ENCODE measurements at places on chromosomes 3 and 15.

DNA sequence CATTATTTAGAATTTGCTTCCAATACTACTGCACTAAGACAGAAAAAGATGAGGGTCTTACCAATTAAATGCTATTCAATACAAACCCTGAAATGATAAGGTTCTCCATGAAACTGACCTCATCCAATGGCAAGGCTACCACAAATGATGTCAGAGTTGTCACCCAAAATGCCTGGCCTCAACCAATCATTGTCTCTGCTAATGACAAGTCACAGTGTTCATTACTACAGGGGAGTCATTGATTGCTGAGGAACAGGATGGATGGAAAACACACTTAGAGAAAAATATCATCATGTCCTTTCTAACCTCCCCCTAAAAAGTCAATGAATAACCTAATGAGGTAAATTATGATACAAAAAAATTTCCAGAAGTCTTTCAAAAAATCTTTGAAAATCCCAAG lies 91.0 kb downstream of the FOXP1 start:
- DNase-seq = no peak

DNA sequence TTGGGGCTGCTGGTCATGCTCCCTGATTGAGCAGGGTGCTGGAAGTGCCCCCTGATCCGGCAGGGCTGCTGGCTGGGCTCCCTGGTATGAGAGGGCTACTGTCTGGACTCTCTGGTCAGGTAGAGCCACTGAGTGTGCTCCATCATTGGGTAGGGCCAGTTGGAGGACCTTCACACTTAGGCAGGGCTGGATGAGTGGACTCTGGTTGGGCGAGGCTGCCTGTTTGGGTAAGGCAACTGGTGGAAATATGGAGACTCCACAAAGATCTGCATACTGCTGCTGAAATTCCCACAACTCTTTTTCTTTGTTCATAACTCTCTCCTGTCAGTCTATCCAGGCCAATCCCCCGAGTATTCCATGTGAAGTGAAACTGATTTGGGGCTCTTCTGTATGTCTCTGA lies 80.8 kb downstream of the CD200 start:
- DNase-seq = no peak

- DNase-seq = no peak
Observed at GRCh38 chr3:183984749-183985729, 32.6 kb downstream of the ABCC5 start.

DNA sequence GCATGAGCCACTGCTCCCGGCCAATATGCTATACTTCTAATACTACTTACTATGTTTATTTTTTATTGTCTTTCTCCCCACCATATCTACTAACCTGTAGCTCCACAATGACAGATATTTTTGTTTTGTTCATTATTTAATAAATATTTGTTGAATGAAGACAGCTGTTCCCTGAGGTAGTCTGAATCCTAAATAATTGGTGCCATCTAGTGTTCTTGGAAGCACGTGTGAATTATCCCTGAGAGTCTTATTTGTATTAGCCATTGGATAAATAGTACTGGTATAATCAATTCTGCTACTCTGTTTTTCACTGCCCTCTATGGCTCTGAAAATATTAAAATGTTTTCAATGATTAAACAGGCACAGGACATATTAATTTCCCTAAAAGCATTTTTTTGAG lies 5.6 kb upstream of the APPL1 start:
- DNase-seq = no peak

DNA sequence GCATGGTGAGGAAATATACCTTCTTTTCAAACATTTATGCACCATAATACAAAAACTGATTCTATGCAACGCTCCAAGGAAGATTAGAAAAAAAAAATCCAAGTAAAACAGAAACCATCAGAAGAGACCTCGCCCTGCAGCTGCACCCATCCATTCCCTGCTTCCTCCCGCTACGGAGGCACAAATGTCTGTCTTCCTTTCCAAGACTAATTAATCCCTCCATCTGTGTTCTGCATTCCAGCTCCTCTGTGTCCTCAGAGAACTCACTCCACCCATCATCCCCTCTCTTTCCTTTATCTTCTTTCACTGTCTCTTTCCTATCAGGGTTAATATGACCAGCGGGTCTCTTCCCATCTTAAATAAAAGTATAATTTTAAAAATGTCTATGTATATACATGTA lies 196.1 kb downstream of the ADAMTSL3 start:
- no peak for DNase-seq

- no peak for DNase-seq
Observed at GRCh38 chr3:182921665-182922355, 58.5 kb downstream of the DCUN1D1 start.

DNA sequence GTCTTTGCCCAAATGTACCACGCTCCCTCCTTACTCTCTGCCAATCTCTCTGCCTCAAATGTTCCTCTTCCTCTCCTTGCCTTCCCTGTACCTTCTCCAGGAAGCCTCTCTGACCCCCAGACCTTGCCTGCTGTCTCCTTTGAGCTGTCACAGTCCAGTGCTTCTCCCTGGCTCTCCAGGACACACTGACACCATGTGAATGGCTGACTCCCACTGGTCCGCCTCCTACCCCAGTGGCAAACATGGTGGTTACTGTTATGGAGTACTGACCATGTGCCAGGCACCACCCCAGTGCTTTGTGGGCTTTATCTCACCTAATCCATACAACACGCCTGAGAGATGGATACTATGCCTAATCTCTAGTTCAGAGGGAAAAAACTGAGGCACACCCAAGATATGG lies 141.9 kb downstream of the TPRA1 start:
- no peak for DNase-seq

GRCh38 chr15:66224946-66225345 lies 28.6 kb downstream of the MEGF11 start:
- DNase-seq = no peak

- no peak for DNase-seq
Observed at GRCh38 chr15:63212050-63213004, 22.9 kb downstream of the RAB8B start.

GRCh38 chr15:70829371-70830166 lies 24.4 kb downstream of the LARP6 start:
- DNase-seq = no peak

GRCh38 chr15:25406261-25406660 lies 32.6 kb downstream of the UBE3A start:
- DNase-seq = no peak

DNA sequence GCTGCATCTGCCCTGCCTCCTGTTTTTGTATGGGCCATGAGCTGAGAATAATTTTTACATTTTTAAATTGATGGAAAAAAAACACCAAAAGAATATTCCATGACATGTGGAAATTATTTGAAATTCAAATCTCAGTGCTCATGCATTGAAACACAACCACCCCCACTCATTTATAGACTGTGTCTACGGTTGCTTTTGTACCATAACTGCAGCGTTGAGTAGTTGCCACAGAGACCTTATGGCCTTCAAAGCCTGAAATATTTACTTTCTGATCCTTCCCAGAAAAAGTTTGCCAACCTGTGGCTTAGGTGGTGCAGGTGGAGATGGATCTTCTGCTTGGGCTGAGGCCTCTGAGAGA lies 28.1 kb downstream of the ARNT2 start:
- DNase-seq = no peak

DNA sequence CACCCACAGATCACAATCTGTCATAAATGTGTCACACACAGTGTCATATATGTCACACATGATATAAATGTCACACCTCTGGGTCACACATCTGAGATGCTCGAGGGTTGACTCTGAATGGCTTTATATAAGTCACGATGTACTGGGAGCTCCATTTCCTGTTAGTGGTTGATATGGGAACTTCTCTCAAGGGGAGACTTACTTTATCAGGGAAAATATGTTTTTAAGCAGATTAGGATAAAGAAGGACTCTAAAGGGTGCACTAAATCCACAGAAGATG lies 83.9 kb upstream of the MEF2A start:
- DNase-seq = no peak

GRCh38 chr3:108833611-108834010 lies 11.0 kb downstream of the TRAT1 start:
- DNase-seq = no peak

- no peak for DNase-seq
Observed at GRCh38 chr3:182904164-182904563, 76.2 kb downstream of the DCUN1D1 start.

- no peak for DNase-seq
Observed at GRCh38 chr3:67497746-67498145, 156.7 kb downstream of the SUCLG2 start.

- DNase-seq = no peak
Observed at GRCh38 chr15:32833379-32833821, 115.6 kb downstream of the GREM1 start.

DNA sequence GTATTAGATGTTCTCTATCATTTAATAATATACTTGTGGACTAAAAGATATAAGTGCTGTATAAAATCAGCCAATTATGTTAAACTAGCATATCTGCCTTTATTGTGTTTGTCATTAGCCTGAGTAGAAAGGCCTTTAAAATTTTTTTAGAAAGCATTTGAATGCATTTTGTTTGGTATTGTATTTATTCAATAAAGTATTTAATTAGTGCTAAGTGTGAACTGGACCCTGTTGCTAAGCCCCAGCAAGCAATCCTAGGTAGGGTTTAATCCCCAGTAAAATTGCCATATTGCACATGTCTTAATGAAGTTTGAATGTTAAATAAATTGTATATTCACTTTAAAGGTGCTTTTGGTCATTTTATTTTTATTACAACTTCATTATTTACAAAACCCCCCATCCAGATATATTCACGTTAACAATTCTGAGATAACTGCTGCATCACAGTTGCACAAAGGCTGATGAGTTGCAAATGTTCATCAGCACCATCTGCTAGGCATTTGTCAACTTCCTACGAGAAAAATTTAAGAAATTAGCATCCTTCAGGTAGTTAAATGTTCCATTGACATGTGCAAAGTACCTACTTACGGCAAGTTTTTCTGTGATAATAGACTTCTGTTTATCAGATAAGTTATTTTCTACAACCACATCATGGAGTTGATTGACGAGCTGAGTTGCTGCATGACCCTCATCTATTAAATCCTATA lies 6.3 kb downstream of the EIF4A2 start:
- DNase-seq = no peak

- no peak for DNase-seq
Observed at GRCh38 chr3:59553076-59553475, 503.3 kb upstream of the CFAP20DC start.

- no peak for DNase-seq
Observed at GRCh38 chr15:98440917-98441316, 207.4 kb upstream of the IGF1R start.

- no peak for DNase-seq
Observed at GRCh38 chr3:13771496-13771895, 108.4 kb downstream of the WNT7A start.
